ENCODE measurements at places on chromosomes 6 and 20.

DNA sequence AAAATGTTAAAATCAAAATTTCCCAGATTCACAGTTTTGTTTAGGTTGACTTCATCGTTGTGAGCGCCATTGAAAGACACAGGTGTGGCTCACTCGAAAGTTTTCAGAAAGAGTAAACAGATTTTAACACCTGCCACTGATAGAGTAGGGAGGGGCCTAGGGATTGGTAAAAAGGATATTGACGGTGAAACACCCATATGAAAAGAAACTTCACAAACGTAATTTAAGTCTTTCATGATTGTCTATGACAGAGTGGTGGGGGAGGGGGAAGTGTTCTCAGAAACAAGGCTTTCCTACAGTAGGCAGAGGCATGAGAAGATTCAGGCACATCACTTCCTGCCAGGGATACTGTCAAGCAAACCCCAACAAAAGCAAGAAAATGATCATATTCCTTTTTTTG is 101.4 kb downstream of the PERP start:
- no peak for DNase-seq

DNA sequence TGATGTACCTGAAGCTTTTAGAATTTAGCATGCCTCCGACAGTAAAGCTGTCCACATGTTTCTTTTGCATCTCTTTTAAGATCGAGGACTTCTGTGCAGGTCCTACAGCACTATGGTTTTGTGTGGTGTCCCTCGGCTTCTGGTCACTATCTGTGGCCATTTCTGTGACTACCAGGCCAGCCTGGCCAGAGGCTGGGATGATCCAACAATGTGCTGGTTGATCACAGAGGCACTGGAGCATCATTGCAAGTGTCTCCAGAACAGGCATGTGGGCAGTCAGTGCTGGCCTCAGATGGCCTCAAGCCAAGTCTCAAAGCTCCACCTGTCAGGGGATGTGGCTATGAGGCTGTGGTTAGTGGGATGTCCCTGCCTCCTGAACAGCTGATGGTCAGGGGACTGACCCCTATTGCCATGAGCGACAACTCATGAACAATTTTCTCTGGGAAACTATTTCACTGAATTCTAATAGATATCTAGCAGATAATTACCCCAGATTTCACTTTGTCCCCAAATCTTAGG is 136.6 kb downstream of the SYNDIG1 start:
- no peak for DNase-seq

- no peak for DNase-seq
Observed at GRCh38 chr6:56954403-56955170, at the start of gene BEND6. TSS of gene BEND6 (plus strand) at chr6:56955107. CDS start at chr6:56981811, 26,704 bp downstream.

- DNase-seq = no peak
Observed at GRCh38 chr6:89242574-89243330, 25.6 kb upstream of the GABRR1 start.

- DNase-seq = no peak
Observed at GRCh38 chr20:41167118-41167470, 29.8 kb downstream of the PLCG1 start.

DNA sequence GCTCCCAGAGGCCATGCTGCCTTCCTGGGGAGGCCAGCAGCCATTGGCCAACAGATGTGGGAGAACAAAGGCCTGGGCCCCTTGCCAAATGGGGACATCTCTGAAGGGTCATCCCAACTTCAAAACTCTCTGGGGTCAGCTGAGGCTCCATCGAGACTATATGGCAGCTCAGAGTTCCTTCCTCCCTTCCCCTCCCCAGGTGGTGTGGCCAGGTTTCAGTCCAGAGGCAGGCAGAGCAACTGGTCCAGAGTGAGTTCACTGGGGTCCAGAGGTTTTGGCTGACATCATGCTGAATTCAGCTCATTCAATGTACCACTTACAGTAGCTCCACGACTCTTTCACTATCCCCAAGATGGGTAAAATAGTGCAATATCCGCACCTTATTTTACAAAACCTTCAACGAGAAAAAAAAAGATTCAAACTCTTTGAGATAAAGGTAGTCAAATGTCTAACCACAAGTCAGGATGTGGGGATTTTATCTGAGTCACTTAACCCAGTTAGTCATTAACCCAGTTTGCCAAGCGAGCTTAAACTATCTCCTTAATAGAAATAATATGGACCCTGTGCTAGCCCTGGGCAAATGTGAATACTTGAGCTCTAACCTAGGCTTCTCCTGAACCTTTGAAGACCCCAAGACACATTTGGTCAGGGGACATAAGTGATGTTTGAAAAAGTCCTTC is 108.4 kb upstream of the PLEKHG1 start:
- DNase-seq = peak; percentile 53

DNA sequence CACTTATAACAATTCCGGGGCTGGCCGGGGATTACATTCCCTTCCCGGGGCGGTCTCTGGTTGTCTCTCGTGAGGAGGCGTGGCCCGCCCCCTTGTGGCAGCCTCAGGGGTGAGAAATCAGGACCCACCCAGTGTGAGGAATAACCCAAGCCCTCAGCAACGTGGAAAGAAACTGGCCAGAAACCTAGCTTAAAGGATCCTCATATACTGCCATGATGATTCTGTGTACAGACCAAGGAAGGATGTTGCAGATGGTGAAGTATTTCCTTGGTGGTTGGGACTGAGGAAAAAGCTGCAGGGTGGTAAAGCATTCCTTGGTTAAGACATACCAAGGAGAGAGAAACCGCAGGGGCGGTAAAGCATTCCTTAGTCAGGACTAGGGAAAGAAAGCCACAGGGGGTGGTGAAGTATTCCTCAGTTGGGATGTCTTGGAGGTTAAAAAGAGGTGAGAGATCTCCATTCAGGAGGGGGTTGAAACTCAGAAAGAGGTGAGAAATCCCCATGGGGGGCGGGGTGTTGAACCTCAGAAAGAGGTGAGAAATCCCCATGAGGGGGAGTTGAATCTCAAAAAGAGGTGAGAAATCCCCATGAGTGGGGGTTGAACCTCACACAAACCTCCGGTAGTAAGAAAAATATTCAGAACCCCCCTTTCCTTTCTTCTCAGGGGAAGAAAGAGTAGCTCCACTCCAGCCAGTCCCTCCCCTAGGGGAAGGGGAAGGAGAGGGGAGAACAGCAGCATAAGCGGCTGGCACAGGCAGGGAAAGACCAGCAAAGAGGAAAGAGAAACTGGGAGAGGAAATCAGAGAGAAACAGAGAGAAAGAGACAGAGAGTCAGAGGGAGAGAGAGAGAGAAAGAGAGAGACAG is 238.1 kb downstream of the RNGTT start:
- DNase-seq = no peak

- DNase-seq = no peak
Observed at GRCh38 chr20:39013662-39014109, 51.5 kb downstream of the DHX35 start.
